T-helper 17 cell (primary cell): ENCODE measurements at places on chromosomes 3 and 15.
A peak's percentile ranks its signal among the peaks of the same experiment; 100 is the strongest.

- no peak for DNase-seq
These were observed 507.8 kb downstream of the TUSC7 start for GRCh38 chr3:117217355-117217754.

DNA sequence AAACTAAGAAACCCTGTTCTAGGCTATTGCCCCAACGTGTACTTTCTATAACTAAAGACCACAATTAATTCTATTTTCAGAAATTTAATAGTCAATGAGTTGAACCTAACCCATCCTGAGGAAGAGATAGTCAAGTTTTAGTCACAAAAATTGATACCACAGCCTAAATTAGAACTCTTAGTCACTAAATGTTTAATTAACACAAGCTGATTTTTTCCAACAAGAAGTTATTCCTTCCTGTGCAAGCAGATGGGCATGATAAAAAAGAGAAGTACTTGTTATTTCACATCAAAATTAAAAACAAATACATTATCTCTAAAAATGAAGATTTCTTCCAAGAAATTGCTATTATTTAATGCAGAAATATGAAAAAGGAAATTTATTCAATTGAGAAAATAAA, 38.4 kb upstream of the TERB2 start:
- no peak for DNase-seq

- no peak for DNase-seq
These were observed 146.6 kb upstream of the ARHGEF26 start for GRCh38 chr3:153974614-153975013.

- DNase-seq = peak; percentile 28
These were observed 156.7 kb downstream of the KLF13 start for GRCh38 chr15:31483053-31483985.

DNA sequence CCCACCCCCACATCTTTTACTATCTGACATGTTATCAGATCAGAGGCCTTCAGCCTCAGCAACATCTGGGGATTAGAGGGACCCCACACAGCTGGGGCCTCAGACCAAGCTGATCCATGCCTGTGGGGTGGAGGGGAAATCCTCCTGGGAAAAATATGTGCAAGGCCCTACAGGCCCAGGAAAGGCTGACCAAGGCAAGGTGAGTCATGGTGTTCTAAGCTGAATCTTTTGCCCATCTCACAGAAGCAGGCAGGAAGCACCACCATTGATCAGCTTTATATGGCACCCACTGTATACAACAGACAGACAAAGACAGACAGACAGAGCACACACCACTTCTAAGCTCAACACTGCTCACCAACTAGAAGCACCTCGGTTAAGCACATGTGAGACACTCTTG, 12.4 kb upstream of the PARP6 start:
- no peak for DNase-seq

- no peak for DNase-seq
These were observed 82.1 kb downstream of the SEC22A start for GRCh38 chr3:123283657-123284398.

DNA sequence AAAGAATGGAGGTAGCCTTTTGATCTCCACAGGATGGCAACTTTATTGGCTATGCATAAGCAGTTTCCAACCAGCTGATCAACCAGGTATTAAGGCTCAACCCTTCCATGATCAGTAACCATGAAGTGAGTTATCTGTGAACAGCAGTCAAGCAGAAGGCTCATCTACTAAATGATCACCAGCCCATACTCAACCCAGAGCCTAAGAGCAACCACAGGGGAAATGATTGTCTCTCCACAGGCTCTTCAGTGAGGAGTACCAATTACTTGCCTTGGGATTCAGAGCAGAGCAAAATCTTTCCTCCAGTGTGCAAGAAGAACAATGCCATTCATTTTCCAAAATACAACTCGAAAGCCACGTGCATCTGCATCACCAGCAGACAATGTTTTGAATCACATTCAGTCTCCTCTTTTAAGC, 754.8 kb downstream of the ROBO1 start:
- no peak for DNase-seq

DNA sequence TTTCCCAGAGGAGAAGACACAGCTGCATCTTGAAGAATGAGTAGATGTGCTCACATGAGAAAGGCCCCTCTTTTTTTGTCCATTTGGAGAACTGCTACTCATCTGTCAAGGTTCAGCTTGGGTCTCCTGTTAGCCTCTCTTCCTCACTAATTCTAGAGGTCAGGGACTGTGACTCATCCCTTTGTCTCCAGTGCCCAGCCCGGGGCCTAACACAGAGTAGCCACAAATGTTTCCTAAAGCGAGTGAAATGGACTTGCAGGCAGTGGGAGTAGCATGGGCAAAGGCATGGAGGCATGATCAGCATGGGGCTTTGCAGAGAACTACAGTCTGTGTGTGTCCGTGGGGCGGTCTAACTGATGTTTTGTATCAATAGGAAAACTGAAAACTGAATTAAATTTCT, 33.9 kb upstream of the MRPS22 start:
- DNase-seq = no peak

GRCh38 chr3:84789961-84790360, 168.8 kb upstream of the CADM2 start:
- DNase-seq = no peak

DNA sequence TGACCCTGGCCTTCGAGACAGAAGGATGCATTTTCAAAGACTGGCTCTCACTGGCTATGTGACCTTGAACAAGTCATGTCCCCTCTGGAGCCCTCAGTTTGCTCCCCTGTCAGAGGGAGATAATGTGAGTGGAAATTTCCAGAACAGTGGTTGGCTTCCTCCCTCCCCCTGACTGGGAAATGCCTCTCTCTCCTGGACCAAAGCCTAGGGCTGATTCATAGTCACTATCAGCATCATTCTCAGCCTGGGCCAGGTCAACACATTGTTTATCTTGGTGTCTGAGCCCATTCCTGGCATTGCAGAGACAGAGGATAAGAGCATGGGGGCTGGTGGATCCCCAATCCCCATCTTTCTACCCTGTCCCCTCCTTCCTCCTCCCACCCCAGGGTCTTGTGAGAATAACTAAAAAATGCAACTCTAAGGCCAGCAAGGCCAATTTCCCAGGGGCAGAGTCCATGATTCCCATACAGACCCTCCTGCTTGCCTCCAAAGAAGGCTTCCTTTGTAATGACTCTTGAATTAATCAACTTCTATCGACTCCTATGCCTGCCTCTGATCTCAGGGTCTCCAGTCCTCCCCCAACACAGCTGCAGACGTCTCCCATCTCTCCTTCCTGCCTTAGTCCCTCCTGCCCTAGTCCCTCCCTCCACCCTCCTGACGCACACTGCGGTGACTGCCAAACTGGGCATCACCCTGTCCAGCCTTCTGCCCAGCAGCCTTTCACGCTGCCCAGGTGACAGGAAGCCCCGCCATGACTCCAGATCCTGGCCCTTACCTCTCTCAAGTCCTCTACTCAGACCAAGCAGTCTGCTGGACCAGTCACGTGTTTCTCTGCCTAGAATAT, 35.4 kb upstream of the CORO2B start:
- no peak for DNase-seq

GRCh38 chr3:21062831-21063294, 688.1 kb downstream of the ZNF385D start:
- no peak for DNase-seq

GRCh38 chr3:160665784-160666526, 11.0 kb upstream of the ARL14 start:
- DNase-seq = no peak

DNA sequence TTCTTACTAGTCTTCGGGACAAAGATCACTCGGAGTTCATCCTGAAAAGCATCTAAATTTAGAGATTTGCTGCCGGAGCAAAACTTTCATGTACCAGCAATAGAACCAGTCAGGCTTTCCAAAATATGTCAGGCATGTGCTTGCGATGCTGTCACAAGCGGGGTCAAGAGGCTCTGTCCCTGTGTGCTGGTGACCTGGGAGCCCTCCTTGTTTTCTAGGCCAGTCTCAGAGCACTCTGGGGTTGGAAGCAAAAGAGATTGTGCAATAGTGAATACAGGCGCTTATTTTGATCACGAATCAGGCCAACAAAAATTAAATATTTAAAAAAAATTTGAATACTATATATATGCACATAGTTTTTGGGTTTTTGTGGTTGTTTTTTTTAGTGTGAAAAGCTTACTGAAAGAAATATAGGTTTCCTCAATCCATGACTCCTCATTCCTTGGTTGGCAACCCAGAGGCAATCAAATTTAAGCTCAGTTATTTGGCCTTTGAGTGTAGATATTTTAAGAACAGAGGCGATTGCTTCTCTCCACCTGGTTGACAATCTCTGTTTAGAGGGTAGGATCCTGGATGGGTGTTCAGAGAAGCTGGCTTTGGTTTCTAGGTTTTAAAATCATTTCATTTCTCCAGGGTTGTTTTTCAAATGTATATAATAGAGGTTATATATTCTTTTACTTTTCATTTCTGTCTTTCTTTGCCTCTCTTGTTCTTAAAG, 8.4 kb upstream of the KLHL24 start:
- no peak for DNase-seq

- no peak for DNase-seq
These were observed 3.7 kb upstream of the NGRN start for GRCh38 chr15:90261811-90262210.

GRCh38 chr3:159565313-159565712, 423.3 kb upstream of the IL12A start:
- DNase-seq = no peak

- DNase-seq = no peak
These were observed 172.5 kb downstream of the NSMCE3 start for GRCh38 chr15:29097168-29097567.

DNA sequence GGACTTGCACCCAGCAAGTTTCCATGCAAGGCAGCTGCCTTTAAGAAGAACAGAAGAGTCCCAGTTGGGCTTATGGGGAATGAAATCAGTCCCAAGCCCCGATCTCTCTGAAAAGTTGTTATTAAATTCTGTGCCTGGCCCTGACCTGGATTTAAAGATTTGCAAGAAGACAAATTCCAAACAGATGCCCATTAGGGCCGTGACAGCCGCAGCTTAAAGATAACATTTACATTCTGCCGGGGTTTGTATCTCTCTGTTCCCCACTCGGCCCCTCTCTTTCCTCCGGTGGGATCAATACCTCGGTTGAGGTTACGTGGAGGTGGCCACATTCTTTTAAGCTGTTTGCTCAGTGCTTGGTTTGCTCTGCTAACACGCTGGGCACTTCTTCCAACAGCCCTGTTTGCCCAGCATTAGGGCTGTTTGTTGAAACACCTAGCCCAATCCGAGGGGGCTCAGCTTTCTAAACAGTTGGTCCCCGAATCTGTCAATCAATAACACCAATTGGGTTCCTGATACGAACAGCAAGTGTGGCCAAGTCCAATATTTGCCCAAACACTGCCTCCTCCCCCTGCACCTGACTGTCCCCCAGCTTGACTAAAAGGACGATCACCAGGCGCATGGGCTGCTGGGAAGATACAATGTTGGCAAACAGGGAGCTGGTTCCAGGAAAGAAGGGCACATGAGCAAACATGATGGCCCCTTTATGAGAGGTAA, 108.6 kb downstream of the RPLP1 start:
- no peak for DNase-seq

- DNase-seq = no peak
These were observed 139.9 kb downstream of the TJP1 start for GRCh38 chr15:29682361-29682760.

DNA sequence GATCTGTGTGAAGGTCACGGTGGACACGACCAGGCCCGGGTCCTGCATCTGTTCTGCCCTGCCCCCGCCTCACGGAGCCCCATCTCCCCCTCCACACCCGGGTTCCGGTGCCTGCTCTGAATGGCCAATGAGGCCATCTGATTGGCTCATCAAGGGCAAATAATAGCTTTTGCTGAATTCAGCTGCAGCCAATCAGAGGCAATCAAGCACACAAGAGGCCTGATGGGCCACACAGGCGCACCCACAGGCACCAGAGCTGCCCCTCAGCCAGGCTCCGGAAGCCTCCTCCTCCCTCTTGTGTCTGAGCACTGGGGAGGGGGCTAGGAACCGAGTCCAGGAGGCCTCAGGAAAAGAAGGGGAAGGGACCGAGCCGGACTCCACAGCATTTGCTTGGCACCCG, 49.5 kb downstream of the CACNA2D2 start:
- DNase-seq = no peak

DNA sequence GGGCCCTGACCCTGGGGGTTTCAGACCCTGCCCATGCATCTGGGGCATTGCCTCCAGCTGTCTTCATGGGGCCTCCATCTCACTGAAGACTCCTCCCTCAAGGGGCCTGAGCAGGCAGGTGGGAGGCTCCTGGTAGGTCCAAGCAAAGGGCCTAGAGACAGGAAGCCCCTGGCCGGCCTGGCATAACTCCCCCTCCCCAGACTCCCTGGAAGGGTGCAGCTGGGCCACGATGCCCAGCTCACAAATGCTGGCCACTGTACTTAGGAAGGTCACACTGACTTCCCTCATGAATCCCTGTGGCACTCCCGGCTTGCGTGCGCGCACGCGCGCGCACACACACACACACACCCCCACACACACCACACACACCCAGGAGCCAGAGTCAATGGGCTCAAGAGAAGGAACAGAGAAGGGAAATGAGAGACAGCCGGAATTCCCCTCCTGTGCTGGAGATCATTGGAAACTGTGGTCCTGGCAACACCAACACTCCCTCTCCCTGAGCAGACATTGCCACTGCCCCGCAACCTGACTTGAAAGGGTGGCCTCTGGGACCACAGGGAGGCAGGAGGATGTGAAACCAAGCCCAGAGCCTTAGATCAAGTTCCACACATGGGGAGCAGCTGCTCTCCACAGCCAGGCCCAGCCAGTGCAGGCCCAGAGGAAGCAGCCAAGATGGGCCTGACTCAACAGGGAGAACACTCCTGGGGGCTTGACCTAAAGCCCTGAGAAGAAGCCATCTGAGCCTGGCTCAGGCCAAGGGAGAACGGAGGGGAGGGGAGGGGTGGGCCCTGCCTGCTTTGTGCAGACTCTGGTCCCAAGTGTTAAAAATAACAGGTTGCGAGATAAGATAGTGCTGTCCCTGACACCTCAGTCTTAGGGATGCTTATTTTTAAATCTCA, 69.7 kb downstream of the SCN5A start:
- DNase-seq = no peak

DNA sequence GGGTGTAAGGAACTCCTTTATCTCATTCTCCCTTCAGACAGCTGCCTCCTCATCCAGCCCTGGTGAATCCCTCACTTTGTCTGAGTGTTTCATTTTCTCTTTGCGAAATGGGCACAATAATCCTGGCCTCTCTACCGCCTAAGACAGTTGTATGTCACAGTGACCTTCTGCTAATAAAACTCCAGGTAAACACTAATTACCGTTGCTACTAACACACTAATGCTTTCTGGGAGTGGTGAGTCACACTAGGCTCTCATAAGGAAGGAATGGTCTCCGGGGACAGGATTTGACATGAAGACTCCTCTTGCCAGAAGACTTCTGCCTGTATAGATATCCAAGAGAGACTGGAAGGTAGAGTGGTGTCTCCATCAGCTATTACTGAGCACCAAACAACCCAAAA, 71.7 kb upstream of the SNRK start:
- DNase-seq = no peak

DNA sequence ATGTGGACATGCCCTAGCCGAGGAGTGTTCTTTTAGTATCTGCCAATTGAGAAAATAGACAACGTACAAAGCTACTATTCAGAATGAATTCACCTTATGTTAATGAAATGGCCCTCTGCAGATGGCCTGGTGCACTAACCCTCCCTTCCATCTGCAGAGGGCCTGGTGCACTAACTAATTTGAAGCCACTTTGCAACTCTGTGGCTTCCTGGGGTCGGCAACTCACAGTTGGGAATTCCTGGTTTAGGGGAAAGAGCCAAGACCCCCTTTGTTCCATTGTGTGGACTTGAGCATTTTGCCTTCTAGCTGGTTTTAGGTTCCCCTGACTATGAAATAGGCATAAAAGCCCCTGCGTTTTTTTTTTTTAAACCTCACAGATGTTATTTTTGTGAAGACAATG, 204.3 kb upstream of the UBE3A start:
- no peak for DNase-seq

- DNase-seq = no peak
These were observed 288 bp upstream of the NME9 start for GRCh38 chr3:138329984-138330293.

- DNase-seq = no peak
These were observed 194.0 kb downstream of the TNIK start for GRCh38 chr3:171266034-171266739.
